ENCODE measurements at places on chromosomes 5 and 9.
A peak's percentile ranks its signal among the peaks of the same experiment; 100 is the strongest.

DNA sequence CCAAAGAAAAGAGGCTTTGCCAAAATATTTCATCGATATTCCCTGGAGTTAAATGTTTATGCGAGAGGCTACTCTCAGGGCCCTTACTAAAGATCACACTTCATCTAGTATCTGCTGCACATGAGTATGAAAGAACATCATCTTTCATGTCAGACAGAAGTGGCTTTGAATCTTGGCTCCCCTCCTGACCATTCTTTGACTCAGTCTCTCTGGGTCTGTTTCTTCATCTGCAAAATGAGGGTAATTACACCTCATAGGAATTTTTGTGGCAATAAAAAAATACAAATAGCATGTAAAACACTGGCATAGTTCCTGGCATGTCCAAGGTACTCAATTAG, 58.1 kb downstream of the SLIT3 start:
- no peak for DNase-seq

DNA sequence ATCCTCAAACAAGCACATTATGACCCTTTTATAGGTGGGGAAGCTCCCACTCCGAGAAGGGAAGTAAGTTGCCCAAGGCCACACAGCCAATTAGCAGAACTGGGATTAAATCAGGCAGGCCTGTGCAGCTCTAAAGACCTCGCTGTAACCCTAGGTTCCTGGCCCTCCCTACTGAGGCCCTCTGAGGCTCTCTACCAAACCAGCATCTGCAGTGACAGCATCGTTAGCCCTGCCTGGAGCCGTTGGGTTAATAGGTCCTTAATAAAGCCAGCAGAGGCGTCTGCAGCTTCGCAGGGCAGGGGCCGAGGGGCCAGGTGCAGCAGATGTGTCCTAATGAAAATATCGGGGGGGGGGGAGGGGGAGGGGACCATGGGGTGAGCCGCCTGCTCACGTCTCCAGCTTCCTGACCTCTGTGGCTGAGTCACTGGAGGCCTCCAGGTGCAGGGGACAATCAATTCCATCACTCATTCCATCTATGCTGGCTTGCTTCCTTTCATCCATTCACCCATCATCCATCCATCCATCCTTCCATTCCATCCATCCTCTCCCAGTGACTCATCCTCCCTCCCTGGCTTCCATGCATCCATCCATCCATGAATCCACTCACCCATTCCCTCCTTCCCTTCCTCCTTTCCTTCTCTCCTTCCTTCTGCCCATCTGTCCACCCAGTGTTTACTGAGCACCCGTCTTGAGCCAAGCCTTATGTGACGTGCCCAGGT, 203.9 kb downstream of the C9orf50 start:
- no peak for DNase-seq

GRCh38 chr9:133112663-133113026, 8.4 kb downstream of the RALGDS start:
- DNase-seq: no peak

DNA sequence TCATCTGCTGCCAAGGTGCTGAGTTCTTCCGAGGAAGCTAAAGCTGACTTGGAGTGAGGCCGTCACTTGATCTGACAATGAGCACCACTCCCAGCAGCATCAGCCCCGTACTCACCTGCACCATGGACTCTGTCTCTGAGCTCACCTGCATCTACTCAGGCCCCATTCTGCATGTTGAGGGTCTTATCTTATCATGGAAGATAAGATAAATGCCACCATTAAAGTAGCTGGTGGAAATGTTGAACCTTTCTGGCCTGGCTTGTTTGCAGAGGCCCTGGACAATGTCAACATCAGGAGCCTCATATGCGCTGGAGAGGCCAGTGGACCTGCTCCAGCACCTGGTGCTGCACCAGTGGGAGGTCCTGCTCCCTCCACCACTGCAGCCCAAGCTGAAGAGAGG, 35.0 kb upstream of the HMGCS1 start:
- DNase-seq: no peak

GRCh38 chr5:96687812-96688453, 25.8 kb downstream of the CAST start:
- peak; percentile 80 for DNase-seq

DNA sequence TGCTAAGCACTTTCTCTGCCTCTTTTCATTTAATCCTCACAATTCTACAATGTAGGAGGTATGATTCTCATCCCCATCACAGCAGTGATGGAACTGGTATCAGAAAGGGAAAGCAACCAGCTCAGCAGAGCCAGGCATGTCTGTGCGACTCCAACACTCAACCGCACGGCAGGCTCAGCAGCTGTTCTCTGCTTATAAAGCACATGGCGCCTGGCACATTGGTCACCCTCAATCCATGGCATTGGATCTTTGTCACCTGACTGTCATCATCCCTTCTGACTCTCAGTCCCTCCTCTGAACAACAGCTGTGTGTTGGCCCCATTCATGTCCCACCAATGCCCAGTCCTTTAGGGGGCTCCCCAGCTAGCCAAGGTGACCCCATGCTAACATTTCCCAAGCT, 45.1 kb upstream of the HAND1 start:
- DNase-seq: no peak

- DNase-seq: no peak
These were observed 12.6 kb downstream of the URM1 start for GRCh38 chr9:128383791-128384190.

- DNase-seq: peak; percentile 38
These were observed 14.7 kb upstream of the OMD start for GRCh38 chr9:92438900-92439526.

- peak; percentile 91 for DNase-seq
These were observed 20.9 kb upstream of the DPYSL3 start for GRCh38 chr5:147530530-147531389.

DNA sequence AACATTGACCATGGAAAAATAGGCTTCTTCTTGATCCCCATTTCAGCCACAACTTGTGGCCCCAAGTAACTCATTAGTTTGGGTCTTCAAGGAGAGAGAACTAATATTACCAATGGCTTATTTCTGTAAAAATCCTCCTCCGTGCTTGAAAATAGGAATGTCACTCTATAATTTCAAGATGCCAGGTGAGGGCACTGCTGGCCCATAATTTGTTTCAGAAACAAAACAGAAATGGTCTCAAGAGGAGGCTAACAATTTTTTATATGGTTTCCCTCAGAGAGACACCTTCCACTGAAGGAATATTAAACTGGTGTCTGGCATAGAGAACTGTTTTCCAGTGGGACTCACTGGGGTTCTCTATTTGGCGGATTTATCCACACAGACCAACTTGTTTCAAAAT, 437.0 kb upstream of the TRPC7 start:
- peak; percentile 32 for DNase-seq

DNA sequence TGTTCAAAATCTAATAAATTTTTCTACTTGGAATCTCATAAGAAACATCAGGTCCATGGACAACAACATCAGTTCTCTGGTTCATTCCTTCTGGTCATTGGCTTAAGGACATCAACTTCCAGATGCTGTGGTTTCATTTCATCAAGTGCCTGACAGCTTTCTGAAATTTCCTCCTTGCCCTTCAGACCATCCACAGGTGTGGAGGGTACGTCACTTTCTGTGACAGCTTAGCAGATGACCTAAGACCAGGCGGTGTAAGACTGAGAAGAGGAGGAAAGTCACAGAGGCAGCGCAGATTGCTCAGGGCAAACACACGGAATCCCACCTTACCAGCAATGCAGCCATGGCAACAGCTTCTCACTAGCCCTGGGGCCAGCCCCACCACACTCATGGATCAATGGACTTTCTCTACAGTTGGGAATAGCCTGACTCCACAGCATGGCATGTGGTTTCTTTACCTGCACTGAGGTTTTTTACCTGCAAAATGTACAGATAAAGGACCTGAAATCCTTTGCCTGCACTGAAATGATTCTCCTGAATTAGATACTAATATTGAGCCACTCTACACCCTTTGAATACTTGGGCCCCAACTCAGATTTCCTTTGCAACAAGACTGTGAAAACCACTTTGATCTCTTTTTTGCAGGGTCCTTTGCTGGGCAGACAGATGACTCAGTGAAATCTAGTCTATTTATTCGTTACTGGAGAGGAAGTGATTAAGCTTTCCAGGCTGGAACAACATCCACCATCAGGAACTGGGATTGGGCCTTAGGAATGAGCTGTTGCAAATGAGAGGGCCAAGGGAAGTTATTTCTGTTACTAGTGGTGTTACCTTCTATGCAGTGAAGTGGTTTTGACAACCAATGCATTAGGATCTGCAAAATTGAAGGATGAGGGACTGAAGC, 26.9 kb downstream of the TICAM2 start:
- peak; percentile 61 for DNase-seq

DNA sequence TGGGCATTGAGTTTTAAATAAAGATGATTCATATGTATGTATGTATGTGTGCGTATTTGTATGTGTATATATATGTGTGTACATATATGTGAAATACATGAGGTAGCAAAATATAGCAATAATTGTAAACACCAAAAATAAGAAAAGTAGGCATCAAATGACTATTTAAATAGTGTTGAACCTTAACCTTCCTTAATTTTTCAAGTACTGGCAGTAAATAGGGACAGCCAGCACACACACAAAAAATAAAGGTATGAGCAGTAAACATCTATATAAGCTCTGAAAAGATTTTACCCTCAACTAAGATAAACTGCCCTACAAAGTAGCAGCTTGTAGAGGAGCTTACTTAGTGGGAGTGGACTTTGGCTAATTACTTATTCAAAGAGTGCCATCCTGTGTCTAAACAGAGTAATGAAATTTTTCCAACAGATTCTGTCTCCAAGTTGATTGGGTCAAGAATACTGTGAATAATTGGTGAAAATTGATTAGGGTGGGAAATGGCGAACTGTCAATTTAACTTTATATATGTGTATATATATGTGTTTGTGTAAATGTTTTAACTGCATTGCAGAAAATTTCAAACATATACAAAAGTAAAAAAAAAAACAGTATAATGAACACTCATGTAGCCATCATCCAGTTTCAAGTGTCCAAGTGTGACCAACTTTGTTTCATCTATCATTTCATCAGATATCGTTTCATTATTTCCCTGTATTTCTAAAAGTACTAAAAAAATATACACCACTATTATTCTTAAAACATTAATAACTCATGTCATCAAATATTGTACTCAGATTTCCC, 2.0 kb upstream of the ADAMTS6 start:
- peak; percentile 66 for DNase-seq

- DNase-seq: no peak
These were observed 17.1 kb upstream of the KIF12 start for GRCh38 chr9:114116126-114116747.

- peak; percentile 12 for DNase-seq
These were observed 125.9 kb upstream of the OSMR start for GRCh38 chr5:38719916-38720315.

- no peak for DNase-seq
These were observed 14.1 kb upstream of the NR3C1 start for GRCh38 chr5:143417503-143418139.

DNA sequence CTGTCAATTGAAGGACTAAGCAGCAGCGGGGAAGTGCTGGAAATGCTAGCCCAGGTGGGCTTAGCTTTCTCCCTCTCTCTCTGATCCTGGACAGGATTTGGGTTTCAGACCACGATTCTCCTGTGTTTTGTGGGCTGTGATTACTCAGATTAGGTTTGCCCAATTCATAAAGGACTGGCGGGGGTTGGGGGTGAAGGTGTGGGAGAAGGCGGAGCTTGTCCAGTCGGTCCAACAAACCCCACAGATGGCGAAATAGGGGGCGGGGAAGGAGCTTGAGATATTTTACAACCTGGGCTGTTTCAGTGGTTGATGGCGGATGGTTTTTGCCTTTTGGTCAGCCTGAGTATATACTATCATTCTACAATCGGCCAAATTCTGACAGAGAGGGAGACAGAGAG, 35.2 kb downstream of the PCDHAC2 start:
- DNase-seq: peak; percentile 96

GRCh38 chr5:145497052-145497451, 338.1 kb downstream of the PRELID2 start:
- DNase-seq: no peak

Data from RWPE1 (cell line).